ENCODE measurements at places on chromosomes 2 and 18.

GRCh38 chr2:134039912-134040581 lies 213.8 kb upstream of the MGAT5 start:
- DNase-seq, result no peak

DNA sequence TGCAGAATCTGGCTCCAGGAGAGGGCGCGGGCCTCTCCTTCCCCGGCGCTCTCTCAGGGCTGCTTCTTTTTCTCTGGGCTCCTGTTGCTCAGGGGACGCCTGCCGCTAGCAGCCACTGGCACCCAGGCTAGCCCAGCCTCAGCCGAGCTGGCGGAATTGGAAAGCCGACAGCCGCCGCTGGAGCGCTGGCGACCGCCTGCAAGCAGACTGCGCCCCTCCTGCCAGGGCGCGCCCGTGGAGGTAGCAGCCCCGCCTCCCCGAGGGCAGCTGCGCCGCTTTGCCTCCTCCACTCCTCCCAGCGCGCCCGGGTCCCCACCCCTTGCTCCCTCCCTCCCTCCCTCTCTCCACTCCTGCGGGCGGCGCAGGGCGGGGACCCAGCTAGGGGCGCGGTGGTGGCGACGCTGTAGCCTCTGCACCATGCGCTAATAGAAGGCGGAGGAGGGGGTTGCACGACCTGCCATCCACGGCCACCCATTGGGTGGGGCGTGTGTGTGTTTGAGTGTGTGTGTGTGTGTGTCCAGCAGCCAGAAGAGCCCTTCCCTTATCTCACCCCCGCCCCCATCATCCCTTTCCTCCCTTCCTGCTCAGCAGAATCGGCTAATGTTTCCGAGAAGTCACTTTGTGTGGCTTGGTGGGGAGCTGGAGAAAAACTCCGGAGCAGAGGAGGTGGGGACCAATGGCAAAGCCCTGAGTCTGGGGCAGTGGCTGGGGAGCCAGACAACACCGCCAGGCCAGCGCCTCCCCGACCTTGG lies at the start of gene SCN9A:
Gene SCN9A, minus strand, starts transcription at position 209 of the 752 bp plus-strand sequence. CDS start 64,188 bp downstream, outside the sequence.
- peak; percentile 91 for DNase-seq

GRCh38 chr2:64854773-64855237 lies 134.4 kb upstream of the SLC1A4 start:
- DNase-seq, result peak; percentile 77

- no peak for DNase-seq
Measured at GRCh38 chr18:45650321-45650720, 35.0 kb downstream of the SLC14A2 start.

DNA sequence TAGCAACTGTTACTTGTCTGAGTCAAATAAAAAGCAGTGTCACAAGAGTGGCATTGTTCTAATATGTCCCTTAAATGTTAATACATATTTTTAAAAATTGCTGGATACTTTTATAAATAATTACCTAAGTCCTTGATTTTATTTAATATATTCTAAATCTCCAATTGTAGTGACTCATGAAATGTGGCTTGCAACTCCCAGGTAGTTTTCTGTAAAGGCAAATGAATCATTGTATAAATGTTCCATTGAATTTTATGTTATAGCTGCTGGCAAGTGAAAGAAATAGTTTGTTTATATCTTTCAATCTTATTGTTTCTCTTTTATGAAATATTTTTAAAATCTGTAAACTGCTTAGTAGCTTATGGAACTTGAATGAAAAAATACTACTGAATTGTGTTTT lies 32.7 kb upstream of the C1GALT1C1L start:
- no peak for DNase-seq

GRCh38 chr2:235779444-235779896 lies 285.6 kb downstream of the AGAP1 start:
- DNase-seq, result peak; percentile 59

GRCh38 chr2:145065342-145065741 lies 545.4 kb upstream of the ZEB2 start:
- DNase-seq, result no peak

GRCh38 chr2:171087547-171087946 lies 73.1 kb downstream of the TLK1 start:
- no peak for DNase-seq

- DNase-seq, result no peak
Measured at GRCh38 chr2:215161301-215161829, 22.9 kb upstream of the ABCA12 start.
